LoVo (cell line): ENCODE measurements at places on chromosomes 12 and 14.

GRCh38 chr12:125255935-125256633 lies 190.8 kb downstream of the AACS start:
- no peak for DNase-seq

DNA sequence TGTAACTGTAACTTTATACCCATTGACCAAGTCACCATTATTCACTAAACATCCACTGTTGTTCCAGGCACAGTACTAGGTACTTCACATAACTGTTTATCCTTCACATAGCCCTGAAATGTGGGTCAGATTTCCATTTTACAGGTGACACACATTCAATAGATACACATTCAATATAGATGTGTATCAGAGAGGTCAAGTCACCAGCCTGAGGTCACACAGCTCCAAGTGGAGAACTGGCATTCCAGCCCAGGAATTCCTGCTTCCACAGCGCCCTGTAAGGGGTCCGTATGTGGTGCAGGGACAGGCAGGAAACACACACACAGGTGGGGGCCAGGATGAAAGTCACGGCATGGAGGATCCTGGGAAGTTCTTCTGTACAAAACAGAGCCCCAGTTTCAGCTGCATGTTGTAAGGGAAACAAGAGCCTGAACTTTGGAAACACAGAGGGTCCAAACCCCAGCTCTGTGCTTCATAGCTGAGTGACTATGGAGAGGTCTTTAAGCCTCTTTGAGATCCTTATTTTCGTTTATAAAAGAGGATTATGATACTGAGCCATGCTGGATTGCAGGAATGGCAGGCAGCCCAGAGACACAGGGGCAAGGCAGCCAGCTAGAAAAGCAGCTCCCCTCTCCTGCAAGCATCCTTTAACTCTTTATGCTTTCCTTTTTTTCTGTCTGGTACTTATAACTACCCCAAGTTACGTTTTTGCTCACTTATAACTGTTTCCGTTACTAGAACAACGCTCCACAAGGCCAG lies 50.3 kb upstream of the DICER1 start:
- DNase-seq = no peak

- DNase-seq = no peak
Observed at GRCh38 chr12:124229520-124229919, 65.4 kb upstream of the RFLNA start.

GRCh38 chr14:92207012-92207927 lies 85.5 kb downstream of the CPSF2 start:
- DNase-seq = no peak

- no peak for DNase-seq
Observed at GRCh38 chr12:106157802-106158201, 19.0 kb upstream of the NUAK1 start.

DNA sequence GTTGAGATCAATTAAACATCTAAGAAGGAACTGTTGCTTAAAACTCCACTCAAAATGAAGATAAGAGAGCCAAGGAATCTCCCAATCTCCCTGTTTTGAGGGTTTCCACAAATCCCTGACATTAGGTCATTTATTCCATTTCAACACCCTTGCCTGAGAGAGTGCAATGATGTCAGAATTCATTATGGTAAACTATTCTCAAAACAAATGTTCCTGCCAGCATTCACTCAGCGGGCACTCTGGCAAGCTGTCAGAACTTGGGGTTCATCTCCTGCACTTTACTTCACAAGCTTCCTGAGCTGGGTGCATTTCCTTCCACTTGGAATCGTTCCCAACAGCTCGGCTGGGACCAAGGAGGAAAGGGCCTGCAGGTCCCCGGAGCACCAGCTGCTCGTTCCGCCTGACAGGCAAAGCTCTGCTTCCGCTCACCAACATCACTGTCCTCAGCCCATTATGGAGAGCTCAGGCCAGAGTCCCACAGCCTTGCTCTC lies 117.8 kb downstream of the TTC7B start:
- DNase-seq = no peak

GRCh38 chr14:66045572-66046021 lies 440.6 kb upstream of the CCDC196 start:
- no peak for DNase-seq

- no peak for DNase-seq
Observed at GRCh38 chr14:89221109-89221810, 195.8 kb downstream of the FOXN3 start.

DNA sequence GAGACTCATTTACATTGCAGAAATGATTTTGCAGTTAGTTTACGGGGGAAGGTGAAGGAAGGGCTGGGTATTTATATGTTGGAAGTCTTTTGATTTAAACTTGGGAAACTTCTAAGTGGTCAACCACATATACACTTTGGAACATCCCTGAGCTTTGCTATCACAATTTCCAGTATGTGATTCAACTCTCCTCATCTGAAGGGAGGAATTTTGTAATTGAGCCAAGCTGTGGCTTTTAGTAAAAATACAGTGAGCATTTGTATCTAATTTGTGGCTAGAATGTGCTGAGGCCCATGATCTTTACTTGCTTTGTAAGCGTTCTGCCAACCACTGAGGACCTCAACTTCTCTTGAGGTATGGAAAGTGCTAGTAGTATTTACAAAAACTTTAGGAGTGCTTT lies 235.0 kb upstream of the PDZRN4 start:
- no peak for DNase-seq

DNA sequence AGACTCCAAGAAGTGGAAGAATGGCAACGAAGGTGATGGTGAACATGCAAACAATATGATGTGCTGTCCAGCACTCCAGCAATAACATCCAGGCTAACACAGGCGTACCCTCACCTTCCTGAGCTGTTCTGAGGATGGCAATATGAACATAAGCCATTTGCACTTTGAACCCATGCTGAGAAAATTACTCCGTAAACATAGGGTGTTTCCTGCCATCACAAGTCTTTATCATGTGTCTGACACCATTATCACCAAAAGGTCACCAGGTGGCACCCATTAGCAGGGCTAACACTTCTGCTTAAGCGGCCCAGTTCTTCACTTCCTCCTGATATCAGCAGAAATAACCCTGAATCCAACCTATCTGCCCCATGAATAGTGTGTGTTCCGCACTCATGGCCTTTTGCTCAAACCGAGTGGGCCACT lies 482.8 kb downstream of the MED13L start:
- peak; percentile 28 for DNase-seq
